A549 treated with dexamethasone at 1 μM for 4 hours (cell line): ENCODE measurements at places on chromosomes 11 and 22. TPM values are rescaled to one million over a fixed set of nuclear protein-coding genes. Genes with fewer than 3 reads are reported as not detected.

The RBMXL2 gene
- total RNA-seq, result not detected in 5 replicates

The OR5B21 gene
- total RNA-seq, result not detected in 5 replicates

The PRG3 gene
- not detected in 5 replicates for total RNA-seq

The ZP1 gene
- total RNA-seq, result 0.15 to 0.28 TPM (median 0.21 TPM) in 4 of 5 replicates, not detected in the other

The MYEOV gene
- 104 to 129 TPM (median 116 TPM) in 5 replicates for total RNA-seq

The VWCE gene
- total RNA-seq, result 0.28 to 0.90 TPM (median 0.54 TPM) in 5 replicates

The INCENP gene
- total RNA-seq, result 42.4 to 64.7 TPM (median 60.5 TPM) in 5 replicates

The ART1 gene
- 0.08 TPM in 1 of 5 replicates, not detected in the others for total RNA-seq

The BTBD18 gene
- 0.06 TPM in 1 of 5 replicates, not detected in the others for total RNA-seq

The ESAM gene
- 9.4 to 12.9 TPM (median 12.1 TPM) in 5 replicates for total RNA-seq

The CD3E gene
- total RNA-seq, result not detected in 5 replicates

The BIK gene
- total RNA-seq, result 1.2 to 2.2 TPM (median 1.6 TPM) in 5 replicates

The SMARCB1 gene
- 49.6 to 56.0 TPM (median 54.7 TPM) in 5 replicates for total RNA-seq

The TALDO1 gene
- total RNA-seq, result 383 to 445 TPM (median 388 TPM) in 5 replicates

The SREBF2 gene
- total RNA-seq, result 19.8 to 32.9 TPM (median 30.5 TPM) in 5 replicates

The BBS1 gene
- 6.1 to 10.0 TPM (median 9.4 TPM) in 5 replicates for total RNA-seq

The RFPL2 gene
- total RNA-seq, result 0.11 to 0.24 TPM (median 0.15 TPM) in 5 replicates

The UBASH3B gene
- total RNA-seq, result 33.6 to 48.8 TPM (median 45.0 TPM) in 5 replicates

The KIF18A gene
- 13.0 to 17.0 TPM (median 14.4 TPM) in 5 replicates for total RNA-seq

The NLRP6 gene
- not detected in 5 replicates for total RNA-seq

The HOATZ gene
- total RNA-seq, result not detected in 5 replicates

The GPHA2 gene
- total RNA-seq, result not detected in 5 replicates

The MIOX gene
- 0.07 TPM in 1 of 5 replicates, not detected in the others for total RNA-seq

The KRTAP5-2 gene
- not detected in 5 replicates for total RNA-seq

The LINC01488 gene
- 0.04 to 0.11 TPM in 2 of 5 replicates, not detected in the others for total RNA-seq

The TTC36 gene
- total RNA-seq, result not detected in 5 replicates

The FBLN1 gene
- total RNA-seq, result 37.5 to 56.5 TPM (median 51.5 TPM) in 5 replicates

The PKP3 gene
- 26.9 to 37.1 TPM (median 35.4 TPM) in 5 replicates for total RNA-seq
